Activated CD4-positive, CD25-positive, alpha-beta regulatory T cell treated with anti-CD3 and anti-CD28 coated beads, Interleukin-2, amount 50 U/mL, for 16 hours (primary cell): ENCODE measurements at places on chromosomes 13 and 19.
A peak's percentile ranks its signal among the peaks of the same experiment; 100 is the strongest.

DNA sequence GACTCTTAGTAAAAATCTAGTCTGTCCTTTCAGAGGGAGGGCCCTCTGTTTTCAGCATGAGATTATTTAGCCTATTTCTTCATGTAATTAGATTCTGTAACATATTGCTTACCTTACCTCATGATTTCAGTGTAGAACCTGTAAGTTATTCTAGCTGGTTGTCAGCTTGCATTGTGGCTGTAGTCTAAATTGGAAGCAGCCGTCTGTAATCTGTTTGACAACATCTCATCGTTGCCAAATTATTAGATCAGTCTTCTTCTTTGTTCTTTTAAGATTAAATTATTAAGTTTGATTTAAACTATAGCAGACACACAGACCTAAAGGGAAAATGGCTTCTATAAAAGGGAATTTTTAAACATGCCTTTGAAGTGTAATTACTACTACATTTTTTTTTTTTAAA lies 34.8 kb downstream of the SLAIN1 start:
- DNase-seq: no peak

- no peak for DNase-seq
Observed at GRCh38 chr13:74973935-74974879, 507.8 kb downstream of the TBC1D4 start.

GRCh38 chr19:27935669-27936068 lies 1277.3 kb downstream of the UQCRFS1 start:
- no peak for DNase-seq

- peak; percentile 44 for DNase-seq
Observed at GRCh38 chr13:67230404-67231288, 510 bp upstream of the PCDH9 start.

- no peak for DNase-seq
Observed at GRCh38 chr13:77002590-77003190, 10.8 kb downstream of the CLN5 start.
